Mesendoderm (in vitro differentiated cells): ENCODE measurements at places on chromosomes 3 and 15.

- DNase-seq: no peak
Measured at GRCh38 chr15:53331328-53332190, 427.9 kb downstream of the WDR72 start.

- no peak for DNase-seq
Measured at GRCh38 chr3:33848624-33849347, 50.4 kb downstream of the PDCD6IP start.

- DNase-seq: no peak
Measured at GRCh38 chr3:183252118-183252782, 803 bp upstream of the B3GNT5 start.

DNA sequence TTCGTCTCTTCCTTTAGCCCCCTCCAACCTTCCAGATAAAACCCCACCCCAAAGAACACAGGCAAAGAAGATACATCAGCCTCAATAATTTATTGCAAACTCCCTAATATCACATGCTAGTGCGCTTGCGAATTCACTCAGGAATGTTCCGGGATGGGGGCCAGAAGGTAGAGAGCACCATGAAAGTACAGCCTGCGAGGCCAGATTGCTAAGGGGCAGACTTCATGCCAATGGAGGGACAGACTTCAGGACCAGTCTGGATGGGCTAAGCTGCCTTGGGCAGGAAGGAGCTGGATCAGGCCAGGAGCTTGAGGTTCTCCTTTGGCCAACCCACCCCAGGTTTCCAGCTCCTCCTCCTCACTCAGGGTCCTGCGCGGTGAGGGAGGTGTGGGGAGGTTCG is 13.4 kb downstream of the CIDEC start:
- no peak for DNase-seq

- peak; percentile 75 for DNase-seq
Measured at GRCh38 chr3:63576846-63577245, 75.6 kb upstream of the SNTN start.

DNA sequence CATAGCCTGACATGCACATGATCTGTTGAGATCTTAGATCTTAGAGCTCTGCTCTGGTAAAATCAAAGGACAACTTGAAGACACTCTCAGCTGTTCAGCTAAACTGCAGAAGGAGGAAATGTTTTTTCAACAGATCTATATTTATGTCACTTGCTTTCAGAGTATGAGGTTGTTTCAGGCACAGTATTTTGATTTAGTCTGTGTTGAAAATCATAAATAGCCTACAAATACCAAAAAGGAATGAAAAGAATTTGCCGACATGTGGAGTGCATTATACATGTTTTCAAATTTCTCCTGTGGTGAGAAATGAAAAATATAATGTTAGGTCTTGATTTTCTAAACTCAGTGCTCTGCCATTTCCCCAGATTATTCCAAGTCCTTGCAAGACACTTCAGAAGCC is 1118.4 kb downstream of the TBL1XR1 start:
- DNase-seq: no peak

GRCh38 chr15:76999996-77000395 is 5.1 kb downstream of the PSTPIP1 start:
- DNase-seq: no peak

DNA sequence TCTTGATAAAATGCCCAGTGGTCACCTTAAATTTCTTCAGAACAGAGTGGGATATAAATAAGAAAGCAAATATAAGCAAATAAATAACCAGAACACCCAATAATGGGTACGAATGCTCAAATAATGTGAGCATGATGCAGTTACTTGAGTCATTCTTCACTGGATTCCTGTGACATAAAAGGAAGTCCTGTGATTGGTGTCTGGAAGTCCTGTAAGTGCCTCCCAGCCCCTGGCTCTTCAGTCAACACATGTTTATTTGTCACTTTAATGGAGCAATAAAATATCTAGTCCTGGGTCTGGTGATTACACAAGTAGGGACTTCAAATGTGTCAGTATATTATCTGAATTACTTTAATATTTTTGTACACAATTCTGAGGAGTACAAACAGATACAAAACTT is 30.4 kb downstream of the TMEM212 start:
- DNase-seq: no peak
